CD4-positive, alpha-beta T cell treated with Interferon gamma for 1 hour (primary cell): ENCODE measurements at places on chromosomes 6 and 20.

GRCh38 chr6:158517581-158517980 lies 42.3 kb upstream of the TMEM181 start:
- no peak for DNase-seq

GRCh38 chr6:33276864-33277662 lies at the start of gene B3GALT4:
TSS of gene B3GALT4 (plus strand) at chr6:33277123. CDS start at chr6:33277420, 297 bp downstream.
- DNase-seq: peak; percentile 77

GRCh38 chr6:89564752-89565427 lies 73.7 kb downstream of the LYRM2 start:
- no peak for DNase-seq

DNA sequence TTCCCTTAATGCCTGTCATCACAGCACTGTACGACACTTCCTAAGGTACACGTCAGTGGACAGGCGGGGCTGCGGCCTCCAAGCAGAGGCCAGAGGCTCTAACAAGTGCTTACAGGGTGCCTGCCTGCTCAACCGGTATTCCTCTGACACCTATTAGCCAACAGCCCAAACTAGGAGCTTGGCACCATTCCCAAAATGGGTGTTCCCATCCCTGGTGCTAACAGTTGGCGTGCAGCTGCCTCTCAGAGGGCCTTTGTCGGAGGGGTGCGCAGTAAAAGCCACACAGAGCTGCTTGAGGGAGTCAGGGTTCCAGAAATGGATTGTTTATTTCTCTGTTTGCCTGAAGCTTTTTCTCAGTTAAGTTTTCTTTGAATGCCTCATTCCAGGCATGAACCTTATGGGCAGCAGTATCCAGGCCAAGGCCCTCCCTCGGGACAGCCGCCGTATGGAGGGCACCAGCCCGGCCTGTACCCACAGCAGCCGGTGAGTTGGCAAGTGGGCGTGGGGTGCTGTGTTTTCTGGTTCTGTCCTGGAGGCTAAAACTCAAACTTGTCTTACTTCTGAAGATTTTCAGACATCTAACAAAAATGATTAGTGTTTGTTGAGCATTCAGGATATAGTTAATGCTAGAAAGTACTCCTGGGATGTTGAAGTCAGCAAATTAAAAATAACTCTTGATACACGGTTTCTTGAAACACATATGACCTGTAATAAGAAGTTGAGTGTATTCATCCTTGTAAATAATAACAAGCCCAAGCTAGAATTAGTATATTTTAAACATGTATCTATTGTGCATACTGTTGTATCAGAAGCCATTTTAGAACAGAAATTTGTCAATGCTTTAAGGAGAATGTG lies 124.7 kb downstream of the TMEM242 start:
- DNase-seq: no peak

GRCh38 chr20:25624500-25624939 lies 706 bp upstream of the NANP start:
- no peak for DNase-seq

DNA sequence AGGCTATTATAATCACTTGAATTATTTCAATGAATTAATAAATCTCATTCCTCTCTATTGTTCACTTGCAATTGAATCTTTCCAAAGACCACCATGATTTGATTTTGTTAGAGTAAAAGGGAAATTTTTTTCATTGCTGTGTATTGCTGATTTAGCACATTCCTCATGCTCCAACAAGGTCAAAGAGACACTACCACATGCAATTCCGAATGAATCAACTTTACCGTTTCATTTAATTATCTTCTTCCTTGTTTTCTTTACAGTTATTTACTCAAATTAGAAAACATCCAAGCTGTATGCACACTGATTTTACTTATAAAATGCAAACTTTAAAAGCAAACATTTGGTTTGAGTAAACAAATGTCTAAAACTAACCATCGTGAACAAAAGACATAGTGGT lies 967 bp downstream of the KIAA0408 start:
- no peak for DNase-seq

GRCh38 chr6:139588076-139588639 lies 213.7 kb upstream of the CITED2 start:
- no peak for DNase-seq

DNA sequence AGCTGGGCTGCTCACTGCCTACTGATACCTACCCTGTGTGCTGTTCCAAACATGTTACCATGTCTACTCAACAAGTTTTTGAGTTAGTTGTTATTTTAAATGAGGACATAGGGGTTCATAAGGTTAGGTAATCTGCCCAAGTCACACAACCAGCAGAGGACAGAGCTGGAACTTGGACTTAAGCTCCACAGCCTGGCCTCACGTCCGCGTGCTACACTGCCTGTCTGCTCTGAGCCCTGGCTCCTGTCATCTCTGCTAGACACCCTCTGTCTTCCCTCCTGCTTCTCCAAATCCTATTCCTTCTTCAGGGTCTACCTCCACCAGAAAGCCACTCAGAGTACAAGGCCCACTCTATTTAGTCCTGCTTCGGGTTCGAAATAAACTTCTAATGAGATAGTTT lies 18.2 kb downstream of the ANKRD66 start:
- DNase-seq: no peak

DNA sequence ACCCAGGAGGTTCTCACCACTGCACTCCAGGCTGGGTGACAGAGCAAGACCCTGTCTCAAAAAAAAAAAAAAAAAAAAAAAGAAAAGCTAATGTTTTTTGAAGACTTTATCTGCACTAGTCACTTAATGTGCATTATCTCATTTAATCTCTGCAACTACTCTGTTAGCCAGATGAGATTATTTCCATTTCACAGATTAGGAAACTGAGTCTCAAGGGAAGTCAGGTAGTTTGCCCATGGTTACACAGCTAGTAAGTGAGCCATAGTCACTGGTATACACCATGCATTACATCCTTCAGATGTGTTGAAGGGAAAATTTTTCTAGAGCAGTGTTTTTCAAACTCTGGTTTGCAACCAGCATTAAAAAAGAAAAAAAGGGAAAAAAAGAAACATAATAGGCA lies 7.2 kb upstream of the SRF start:
- DNase-seq: no peak

DNA sequence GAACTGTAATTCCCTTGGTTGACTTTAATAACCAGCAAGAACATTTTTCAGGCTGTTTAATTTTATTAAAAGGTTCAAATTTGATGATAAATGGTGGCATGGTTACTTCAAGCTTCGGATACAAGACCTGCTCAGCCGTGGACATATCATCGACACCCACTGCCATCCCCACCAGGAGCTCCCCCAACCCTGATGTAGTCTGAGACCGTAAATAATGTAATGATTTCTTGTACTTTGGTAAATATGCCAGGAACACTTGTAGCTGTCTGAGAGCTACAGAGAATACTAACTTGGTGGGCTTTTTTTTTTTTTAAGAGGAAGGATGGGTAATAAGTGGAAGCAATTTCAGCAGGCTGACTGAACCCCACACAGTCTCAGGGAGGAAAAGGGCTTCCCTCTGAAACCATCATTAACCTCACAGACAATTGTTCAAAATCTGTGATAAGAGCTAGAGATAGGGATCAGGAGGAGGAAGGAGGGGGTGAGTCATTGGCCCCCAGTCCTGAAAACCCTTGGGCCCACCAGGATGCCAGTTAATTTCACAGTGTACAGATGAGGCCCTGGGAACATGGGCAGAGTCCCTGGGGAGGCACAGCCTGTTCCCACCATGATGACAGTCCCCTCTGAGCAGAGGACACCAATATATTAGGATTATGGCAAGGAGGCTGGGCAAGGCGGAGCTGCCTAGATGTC lies 56.0 kb downstream of the APCDD1L start:
- DNase-seq: no peak

- no peak for DNase-seq
Measured at GRCh38 chr20:60851826-60852704, 400.0 kb upstream of the CDH4 start.

- no peak for DNase-seq
Measured at GRCh38 chr20:47784599-47785310, 526 bp downstream of the SULF2 start.

- DNase-seq: no peak
Measured at GRCh38 chr20:58707770-58708169, 15.2 kb downstream of the NPEPL1 start.

DNA sequence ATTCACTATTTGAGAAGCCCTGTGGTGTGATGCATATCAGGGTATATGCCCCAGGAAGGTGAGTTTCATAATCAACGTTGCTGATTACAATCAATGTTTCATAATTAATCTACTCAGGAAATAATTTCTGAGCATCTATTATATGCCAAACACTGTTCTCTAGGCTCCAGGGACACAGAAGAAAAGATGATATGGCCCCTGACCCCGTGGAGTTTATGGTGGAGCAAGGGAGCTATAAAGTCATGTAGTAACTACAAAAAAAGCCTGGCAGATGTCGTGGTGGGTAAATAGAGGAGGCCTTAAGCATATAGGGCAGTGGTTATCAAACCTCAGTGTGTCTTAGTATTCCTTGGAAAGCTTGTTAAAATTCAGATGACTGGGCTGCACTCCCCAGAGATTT lies 40.1 kb upstream of the BCAS1 start:
- no peak for DNase-seq

DNA sequence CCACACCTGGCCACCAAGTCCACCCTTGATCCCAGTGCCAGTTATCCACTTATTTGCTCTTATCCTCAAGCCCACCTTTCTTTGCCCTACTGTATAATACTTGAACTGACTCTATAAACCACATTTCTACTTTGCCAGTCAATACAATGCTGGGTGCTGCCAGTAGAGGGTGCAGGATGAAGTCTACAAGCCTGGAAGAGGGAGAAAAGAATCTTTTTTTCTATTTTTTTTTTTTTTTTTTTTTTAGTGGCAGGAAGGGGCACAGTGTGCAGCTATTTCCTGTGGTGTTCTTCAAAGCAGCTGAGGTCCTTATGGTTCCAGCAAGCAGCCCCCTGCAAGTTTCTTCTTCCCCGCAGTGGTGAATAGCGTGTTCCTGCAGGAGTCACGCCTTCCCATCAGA lies 22.2 kb upstream of the GABRR1 start:
- no peak for DNase-seq

DNA sequence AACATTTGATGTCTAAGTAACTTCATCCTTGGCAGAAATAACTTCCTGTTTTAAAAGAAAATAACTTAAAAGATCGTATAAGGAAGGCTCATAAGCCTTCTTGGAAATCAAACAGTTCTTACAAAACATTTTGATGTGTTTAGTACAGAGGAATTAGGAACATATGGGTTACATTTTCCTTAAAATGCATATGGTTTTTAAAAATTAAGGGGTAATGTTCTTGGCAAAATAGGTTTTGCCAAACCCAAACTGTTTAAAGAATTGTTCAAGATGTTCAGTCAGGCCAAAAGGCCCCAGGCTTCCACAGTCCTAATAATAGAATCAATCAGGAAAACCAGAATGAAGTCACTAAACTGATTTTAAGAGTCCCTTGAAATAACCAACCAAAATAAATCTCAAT lies 142.7 kb upstream of the SLC35B3 start:
- no peak for DNase-seq

- DNase-seq: no peak
Measured at GRCh38 chr6:127952831-127953230, 52.0 kb upstream of the THEMIS start.

GRCh38 chr6:79631693-79632172 lies 604 bp downstream of the SH3BGRL2 start:
- DNase-seq: no peak

- no peak for DNase-seq
Measured at GRCh38 chr6:125220712-125221111, 67.1 kb downstream of the TPD52L1 start.

DNA sequence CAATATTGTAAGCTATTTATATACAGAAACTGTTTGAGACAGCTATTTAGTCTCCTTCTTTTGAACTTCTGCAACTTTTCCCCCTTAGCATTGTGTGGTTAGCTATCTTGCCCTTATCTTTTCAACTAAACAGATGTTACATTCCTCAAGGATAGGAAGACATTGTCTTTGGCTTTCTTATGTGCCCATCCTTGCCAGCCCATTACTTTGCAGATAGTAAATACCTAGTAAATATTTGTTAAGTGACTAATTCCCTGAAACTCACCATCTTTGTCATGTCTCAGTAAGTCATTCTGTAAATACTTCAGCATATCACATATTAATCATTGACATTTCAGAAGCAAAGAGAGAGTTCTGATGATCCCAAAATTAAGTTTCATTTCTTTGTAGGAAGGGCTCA lies 69.1 kb upstream of the FLRT3 start:
- DNase-seq: no peak

GRCh38 chr20:50333812-50334211 lies 143.2 kb downstream of the CEBPB start:
- no peak for DNase-seq

DNA sequence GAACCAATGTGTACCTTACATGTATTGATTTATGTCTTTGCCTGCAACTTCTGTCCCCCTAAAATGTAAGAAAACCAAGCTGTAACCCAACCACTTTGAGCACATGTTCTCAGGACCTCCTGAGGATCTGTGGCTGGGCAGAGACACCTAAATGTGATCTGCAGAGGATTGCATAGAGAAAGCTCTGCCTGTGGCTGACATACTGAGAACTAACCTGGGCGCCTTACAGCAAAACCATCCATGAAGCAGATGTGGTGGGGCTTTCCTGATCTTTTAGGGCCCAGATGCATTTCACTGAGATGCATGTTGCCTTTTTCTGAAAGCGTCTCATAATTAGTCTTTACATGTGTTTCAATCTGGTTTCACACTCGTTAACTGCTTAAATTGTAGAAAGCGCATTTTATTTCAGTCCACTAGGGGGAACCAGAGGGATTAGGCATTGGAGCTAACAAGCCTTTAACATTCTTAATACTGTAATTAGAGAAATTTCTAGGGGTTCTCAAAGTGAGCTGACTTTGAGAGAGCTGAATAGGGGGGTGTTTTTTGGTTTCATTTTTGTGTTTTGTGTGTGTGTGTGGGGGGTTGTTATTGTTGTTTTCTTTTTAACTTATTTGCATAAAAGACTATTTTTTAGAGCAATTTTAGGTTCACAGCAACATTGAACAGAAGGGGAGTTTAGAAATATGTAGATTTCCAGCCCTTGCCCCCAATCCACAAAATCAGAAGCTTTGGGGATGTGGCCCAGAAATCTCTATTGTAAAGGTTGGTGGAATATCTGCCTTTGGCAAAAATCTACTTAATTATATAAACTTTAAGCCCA lies 50.9 kb upstream of the FAM184A start:
- DNase-seq: no peak

GRCh38 chr6:170108890-170109587 lies 181.8 kb downstream of the DLL1 start:
- no peak for DNase-seq

GRCh38 chr6:129195643-129196042 lies 312.7 kb downstream of the LAMA2 start:
- no peak for DNase-seq

GRCh38 chr6:147677647-147678046 lies 169.2 kb downstream of the SAMD5 start:
- DNase-seq: no peak

- DNase-seq: no peak
Measured at GRCh38 chr6:6283746-6284145, 36.7 kb downstream of the F13A1 start.

- DNase-seq: no peak
Measured at GRCh38 chr6:44496665-44497369, 109.3 kb downstream of the CDC5L start.
